Dermis blood vessel endothelial cell (primary cell): ENCODE measurements at places on chromosomes 16 and 17. TPM values are rescaled to one million over a fixed set of nuclear protein-coding genes. Genes with fewer than 3 reads are reported as not detected.
A peak's percentile ranks its signal among the peaks of the same experiment; 100 is the strongest.

DNA sequence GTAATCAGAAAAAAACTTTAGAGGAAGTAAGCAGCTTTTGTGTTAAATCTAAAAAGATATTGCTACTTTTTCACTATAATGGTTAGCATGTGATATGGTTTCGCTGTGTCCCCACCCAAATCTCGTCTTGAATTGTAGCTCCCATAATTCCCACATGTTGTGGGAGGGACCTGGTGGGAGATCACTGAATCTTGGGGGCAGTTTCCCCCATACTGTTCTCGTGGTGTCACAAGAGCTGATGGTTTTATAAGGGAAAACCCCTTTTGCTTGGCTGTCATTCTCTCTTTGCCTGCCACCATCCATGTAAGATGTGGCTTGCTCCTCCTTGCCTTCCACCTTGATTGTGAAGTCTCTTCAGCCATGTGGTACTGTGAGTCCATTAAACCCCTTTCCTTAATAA lies 117.1 kb downstream of the KCNJ2 start:
- DNase-seq = no peak

- no peak for DNase-seq
Measured at GRCh38 chr17:74214484-74215341, 1.3 kb downstream of the TTYH2 start.

- DNase-seq = no peak
Measured at GRCh38 chr17:45335721-45336120, 18.9 kb upstream of the MAP3K14 start.

DNA sequence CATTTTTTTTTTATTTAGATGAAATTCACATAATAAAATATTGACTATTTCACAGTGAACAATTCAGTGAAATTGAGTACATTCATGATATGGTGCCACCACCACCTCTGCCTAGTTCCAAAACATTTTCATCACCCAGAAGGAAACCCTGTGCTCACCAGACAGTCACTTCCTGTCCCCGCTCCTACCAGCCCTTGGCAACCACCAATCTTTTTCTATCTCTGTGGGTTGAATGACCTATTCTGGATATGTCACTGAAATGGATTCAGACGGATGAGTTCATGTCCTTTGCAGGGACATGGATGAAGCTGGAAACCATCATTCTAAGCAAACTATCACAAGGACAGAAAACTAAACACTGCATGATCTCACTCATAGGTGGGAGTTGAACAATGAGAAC lies 40.5 kb downstream of the ATP2C2 start:
- DNase-seq = no peak

DNA sequence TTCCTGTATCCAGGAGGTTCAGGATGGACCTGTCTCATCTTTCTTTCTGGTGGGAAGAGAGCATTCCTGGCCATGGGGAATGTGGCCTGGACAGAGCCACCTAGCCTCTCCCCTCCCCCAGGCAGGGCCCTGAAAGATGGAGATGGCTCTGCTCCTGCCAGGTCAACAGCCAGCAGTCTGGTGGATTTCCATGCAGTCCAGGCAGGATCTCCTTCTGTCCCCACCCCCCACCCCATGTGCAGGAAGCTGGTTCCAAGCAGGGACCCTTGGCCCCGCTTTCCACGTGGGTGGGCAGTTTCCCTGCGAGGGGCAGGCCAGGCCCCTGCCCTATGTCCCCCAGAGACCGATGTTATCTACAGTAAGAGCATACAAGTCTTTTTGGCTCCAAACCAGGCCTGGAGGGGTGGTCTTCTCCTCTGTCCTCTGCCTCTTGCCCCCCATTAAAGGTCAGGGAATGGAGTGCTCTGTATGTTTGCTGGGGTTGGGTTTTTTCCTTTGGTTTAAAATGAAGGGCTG lies 240.5 kb downstream of the SEC14L1 start:
- DNase-seq = no peak

GRCh38 chr17:28219771-28220170 lies 99.2 kb upstream of the TMEM97 start:
- DNase-seq = no peak

GRCh38 chr17:45284176-45285140 lies 22.6 kb upstream of the SPATA32 start:
- DNase-seq = peak; percentile 41

DNA sequence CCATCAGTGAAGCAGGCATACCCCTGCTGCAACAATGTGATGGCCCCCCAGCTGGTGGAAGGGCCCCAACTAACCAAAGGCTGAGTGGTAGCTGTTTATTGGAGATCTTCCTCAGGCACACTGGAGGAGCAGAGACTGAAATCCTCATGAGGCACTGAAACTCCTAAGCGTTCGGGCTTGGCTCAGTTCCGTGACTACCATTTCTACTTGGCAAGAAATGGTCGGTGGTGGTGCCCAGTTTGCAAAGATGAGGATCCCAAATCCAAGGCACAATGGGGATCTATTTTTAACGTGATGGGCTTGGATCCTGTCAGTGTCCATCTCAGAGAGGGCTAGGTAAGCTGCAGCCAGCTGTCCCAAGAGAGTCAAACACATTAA lies 82.8 kb downstream of the TNFRSF13B start:
- no peak for DNase-seq

DNA sequence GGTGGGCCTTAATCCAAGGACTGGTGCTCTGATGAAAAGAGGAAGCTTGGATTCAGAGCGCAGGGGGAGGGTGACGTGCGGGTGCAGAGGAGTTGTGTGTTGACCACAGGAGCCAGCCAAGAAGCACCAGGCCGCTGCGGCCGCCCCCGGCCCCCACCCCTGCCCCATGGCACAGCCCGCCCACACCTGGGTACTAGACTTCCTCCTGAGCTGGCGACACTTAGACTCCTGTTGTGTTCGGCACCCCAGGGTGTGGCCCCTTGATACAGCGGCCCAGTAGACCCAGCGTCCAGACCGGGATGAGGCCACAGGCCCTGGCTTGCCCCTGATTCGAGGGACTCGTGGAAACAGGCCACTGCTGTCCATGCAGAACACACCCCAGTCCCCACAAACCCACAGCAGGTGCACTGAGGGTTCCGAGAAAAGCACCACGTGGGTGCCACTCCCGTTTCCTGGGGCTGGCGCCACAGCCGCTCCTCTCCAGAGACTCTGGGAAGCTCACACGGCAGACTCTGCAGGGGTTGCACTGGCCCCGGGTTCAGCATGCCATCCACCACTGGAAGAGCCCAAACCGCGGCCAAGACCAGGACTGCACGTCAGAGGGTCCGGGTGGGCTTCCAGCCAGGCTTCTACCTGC lies 5.7 kb upstream of the SNAI3 start:
- no peak for DNase-seq

DNA sequence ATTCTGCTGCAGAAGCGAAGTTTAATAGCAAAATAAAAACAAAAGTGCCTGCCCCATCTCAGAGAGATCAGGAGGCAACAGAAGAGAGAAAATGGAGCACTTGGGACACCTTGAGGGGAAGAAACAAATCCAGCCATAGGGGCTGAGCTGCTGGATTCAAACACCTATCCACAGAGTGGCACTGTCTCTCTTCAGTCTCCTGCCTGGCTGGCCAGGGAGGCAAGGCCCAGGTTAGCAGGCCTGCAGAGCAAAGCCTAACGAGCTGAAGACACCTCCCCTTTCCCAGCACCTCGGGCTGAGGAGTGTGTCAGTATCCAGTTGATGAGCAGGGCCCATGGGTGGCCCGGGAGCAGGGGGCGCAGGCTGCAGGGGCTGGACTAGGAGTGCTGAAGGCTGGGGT lies 8.8 kb upstream of the KRT31 start:
- no peak for DNase-seq

- no peak for DNase-seq
Measured at GRCh38 chr17:82016061-82016874, 6.4 kb downstream of the CENPX start.

GRCh38 chr17:596287-596686 lies 118.4 kb downstream of the VPS53 start:
- peak; percentile 34 for DNase-seq

TBC1D3I gene
- total RNA-seq = 0.05 and 0.17 TPM in 2 replicates

DNA sequence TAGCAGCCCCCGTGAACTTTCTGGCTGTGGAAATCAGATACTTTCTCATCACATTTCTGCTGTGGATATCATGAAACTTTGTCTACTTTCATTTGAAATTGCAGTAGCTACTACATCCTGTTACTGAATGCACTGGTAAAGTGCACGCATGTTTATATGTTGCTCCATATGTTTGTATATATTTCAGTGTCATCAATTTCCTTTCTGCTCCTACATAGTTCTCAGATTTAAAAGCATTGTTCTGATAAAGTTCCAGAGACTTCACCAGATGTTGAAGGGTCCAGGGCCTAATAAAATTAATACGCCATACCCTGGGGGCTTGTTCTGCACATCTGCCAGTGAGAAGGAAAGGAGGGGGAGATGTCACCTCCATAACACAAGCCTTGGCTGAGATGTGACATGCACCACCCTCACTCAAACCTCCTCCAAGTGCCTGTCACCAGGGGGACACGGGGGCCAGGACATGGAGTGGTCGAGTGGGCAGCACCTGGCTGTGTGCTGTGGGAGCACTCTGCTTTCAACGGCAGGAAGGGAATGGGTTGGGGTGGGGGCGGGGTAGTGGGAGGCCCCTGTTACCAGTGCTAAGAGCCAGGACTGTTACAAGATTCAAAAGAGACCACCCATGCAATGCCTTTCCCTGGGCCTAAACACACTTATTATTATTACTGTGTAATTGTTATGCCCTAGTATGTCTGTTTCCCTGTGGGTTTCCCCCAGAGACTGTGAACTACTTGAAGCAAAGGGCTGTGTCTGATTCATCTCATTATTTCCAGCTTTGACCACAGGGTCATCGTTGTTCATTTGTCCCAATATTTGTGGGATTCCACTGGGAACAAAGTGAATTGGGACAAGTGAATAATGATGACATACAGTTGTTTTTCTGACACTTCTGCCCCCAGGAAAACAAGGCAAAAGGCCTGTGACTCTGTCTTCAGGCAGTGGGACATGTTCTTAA lies 193.4 kb downstream of the FOXL1 start:
- peak; percentile 26 for DNase-seq

DNA sequence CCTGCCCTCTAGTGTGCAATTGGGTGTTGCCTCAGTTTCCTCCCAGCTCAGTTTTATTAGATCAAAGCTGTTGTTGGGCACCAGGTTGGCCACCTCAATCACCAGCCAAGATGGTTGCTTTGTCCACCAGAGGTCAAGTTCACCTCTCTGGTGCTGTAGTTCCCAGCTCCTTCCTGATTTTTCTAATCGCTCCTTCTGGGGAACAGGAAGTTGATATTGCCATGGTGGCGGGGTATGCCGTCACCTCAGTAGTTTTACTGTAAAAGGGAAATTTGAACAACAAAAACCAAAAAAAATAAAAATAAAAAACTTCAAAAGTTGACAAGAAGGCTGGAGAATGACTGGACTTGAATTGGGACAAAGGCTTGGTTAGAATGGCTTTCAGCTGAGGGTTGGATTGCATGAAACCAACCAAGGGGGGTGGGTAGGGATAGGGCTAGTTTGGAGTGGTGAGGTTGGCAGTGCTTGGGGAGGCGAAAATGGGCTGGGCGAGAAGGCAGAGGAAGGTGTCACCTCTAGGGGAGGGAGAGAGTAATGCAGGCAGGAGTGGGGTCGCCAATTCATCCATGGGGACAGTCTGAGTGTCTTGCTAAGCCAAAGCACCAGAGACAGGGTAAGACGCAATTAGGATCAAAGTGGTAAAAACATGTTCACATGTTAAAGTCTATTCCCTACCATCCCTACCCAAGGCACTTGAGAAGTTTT lies 6.2 kb downstream of the EFNB3 start:
- DNase-seq = no peak

DNA sequence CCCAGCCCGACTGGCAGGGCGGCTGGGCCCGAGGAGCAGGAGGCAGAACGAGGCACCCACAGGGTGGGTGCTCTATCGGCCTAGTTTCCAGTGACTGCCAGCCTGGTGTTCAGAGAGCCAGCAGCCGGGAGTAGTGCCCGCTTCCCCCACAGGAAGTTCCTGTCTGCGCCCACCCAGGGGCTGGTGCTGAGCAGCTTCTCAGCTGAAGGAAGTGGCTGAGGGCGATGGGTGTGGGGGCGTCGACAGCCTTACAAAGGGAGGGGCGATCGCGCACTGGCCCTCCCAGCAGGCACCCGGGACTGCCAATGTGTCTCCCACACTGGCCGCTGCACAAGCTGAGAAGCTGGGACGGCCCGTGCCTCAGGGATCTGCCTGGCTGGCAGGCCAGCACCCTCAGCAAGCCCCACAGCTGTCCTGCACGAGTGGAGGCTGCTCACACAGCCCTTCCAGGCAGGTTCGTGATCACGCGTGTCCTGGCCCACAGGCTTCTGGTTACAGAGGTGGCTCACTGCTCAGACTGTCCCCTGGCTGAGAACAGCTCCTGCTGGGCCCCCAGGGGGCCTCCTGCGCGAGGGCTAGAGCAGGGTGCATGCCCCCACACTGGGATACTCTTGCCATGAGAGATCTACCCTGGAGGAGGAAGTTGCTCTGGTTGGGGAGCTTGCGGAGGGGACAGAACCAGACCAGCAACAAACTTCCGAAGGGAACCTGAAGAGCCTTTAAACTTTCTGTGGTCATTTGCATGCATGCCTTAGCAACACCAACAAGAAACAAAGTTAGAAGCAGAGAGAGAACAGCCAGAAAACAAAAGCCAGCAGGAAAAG lies 2.5 kb downstream of the RNF166 start:
- DNase-seq = peak; percentile 53

DNA sequence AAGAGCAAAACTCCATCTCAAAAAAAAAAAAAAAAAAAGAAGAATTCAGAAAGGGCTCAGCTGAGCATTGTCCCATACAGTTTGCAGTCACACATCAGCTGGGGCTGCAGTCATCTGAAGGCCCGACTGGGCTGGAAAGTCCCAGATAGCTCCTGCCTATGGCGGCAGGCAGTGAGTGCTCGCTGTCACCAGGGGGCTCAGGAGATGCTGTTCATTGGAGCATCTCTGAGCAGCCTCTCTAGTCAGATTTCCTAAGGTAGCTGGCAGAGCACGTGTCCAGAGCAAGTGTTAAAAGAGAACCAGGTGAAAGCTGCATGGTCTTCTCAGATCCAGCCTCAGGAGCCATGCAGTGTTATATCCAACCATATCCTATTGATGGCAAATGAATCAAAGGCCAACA lies 75.8 kb downstream of the WSCD1 start:
- no peak for DNase-seq

CCDC40 gene
- total RNA-seq = 1.4 and 2.2 TPM in 2 replicates

GRCh38 chr17:56742601-56743000 lies 91.1 kb downstream of the C17orf67 start:
- no peak for DNase-seq

MILR1 gene
- 2.7 and 3.2 TPM in 2 replicates for total RNA-seq

DNA sequence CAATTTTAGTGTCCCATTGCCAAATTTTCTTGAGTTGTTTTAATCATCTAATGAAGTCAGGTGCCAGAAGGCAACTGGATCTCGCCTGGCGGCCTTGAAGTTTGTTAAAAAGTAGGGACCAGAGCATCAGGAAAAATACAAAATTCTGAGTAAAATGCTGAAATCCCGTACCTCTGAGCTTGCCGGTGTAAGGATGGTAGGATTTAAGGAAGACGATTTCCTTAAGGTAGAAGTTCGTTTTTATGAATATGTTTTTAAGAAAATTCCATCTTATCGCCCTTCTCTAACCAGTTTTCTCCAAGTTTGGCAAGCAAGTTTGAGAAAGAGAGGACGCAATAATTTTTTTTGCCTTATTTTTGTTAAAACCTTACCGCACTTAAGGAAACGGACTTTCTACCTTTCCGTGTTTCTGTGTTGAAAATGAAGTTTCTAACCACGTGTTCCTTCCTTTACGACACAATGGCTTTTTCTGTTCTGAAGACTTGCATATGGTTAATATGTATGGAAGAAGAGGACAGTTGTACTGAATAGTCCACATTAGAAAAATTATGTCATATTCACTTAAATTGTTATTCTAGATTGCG lies 748 bp downstream of the ATF7IP2 start:
- DNase-seq = peak; percentile 52
